ENCODE measurements at places on chromosomes 11 and 22.

- DNase-seq = no peak
These were observed 39.8 kb upstream of the CDON start for GRCh38 chr11:126102436-126102981.

- DNase-seq = no peak
These were observed 30.9 kb downstream of the ARAP1 start for GRCh38 chr11:72721276-72721675.

DNA sequence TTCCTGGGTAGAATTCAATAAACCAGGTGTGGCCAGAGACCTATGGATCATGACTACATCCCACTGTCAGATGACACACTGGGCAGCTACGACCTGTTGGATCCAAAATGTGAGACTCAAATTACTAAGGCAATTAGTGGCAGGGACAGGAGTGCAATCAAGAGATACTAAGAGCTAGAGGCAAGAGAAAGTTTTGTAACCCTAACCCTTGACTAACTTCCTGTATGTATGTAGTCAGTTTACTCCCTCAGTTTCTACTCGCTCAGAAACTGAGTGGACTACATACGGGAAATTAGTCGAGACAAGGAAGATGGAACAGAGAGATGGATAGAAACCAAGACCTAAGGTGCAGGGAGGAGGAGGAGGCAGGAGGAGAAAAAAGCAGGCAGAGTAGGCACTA, 2.7 kb downstream of the CYB5R2 start:
- DNase-seq = no peak

GRCh38 chr11:79438631-79439409, 2.0 kb downstream of the TENM4 start:
- DNase-seq = no peak

GRCh38 chr11:44597358-44598012, 32.0 kb downstream of the CD82 start:
- no peak for DNase-seq

DNA sequence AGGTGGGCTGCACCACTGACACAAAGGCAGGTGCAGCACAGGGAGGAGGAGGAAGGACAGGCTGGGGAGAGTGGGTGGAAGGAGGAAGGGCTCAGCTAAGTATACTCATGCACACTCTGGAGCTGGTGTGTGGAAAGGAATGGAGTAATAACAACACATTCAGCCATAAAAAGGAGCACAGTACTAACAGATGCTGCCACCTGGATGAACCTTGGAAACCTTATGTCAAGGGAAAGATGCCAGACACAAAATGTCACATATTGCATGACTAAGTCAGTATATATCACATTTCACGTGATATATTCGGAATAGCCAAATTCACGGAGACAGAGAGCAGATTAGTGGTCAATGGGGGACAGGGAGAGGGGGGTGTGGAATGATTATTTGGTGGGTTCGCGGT, 389.6 kb upstream of the SYN3 start:
- DNase-seq = no peak

- DNase-seq = no peak
These were observed 9.8 kb upstream of the POU2AF1 start for GRCh38 chr11:111388842-111389241.

DNA sequence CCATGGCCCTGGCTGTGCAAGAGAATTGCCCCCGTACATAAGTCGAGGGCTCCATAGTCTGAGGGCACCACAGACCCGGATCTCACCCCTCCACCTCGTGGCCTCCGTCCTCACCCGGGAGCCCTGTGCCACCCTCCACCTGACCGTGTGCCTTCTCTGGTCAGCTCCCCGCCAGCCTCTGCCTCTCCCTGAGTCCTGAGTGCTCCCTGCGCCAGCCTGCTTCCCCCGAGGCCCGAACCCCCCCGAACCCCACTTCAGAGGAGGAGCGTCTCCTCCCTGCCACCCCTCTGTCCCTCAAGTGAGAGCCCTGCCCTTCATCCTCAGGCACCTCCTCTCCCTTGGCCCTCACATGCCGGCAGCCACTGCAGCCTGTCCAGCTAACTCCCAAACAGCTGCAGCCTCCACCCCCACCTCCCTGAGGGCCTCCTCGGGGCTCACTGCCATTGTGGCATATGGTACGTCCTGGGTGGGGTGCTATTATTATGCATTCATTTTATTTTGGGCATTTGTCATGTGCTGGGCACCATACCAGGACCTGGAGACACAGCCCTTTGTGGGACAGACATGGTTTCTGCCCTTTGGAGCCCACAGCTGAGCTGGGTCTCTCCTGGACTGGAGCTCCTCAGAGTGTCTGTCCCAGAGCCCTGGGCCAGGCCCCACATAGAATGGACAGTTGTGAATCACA, 67.2 kb downstream of the MYO7A start:
- no peak for DNase-seq

- no peak for DNase-seq
These were observed 60.0 kb upstream of the MYEOV start for GRCh38 chr11:69233744-69234570.

- DNase-seq = no peak
These were observed 510 bp downstream of the CHRDL2 start for GRCh38 chr11:74730571-74731260.
